ENCODE measurements at places on chromosomes 1 and 21. TPM values are rescaled to one million over a fixed set of nuclear protein-coding genes. Genes with fewer than 3 reads are reported as not detected.

Gene ANKRD45
- 0.14 TPM for total RNA-seq

Gene AKR7A3
- not detected for total RNA-seq

Gene OR2W3
- total RNA-seq = not detected

Gene CHODL
- total RNA-seq = not detected

Gene SPATA17
- 2.1 TPM for total RNA-seq

Gene AUNIP
- 6.0 TPM for total RNA-seq

Gene LCE2B
- total RNA-seq = not detected

Gene SYT2
- 0.01 TPM for total RNA-seq

Gene FHAD1
- total RNA-seq = 0.68 TPM

Gene ANGPTL1
- not detected for total RNA-seq

Gene C4BPB
- total RNA-seq = 1.1 TPM

Gene HHIPL2
- 10.4 TPM for total RNA-seq
